ENCODE measurements at places on chromosomes 3 and 15.

GRCh38 chr15:101035611-101036010 is 116.5 kb downstream of the LRRK1 start:
- DNase-seq = no peak

- peak; percentile 4 for DNase-seq
Observed at GRCh38 chr3:140365872-140366697, 311.8 kb upstream of the TRIM42 start.

- peak; percentile 17 for DNase-seq
Observed at GRCh38 chr15:89307046-89307587, 27.5 kb downstream of the POLG start.

- no peak for DNase-seq
Observed at GRCh38 chr3:10623578-10624275, 118.3 kb upstream of the ATP2B2 start.

GRCh38 chr15:87671289-87671688 is 585.2 kb downstream of the NTRK3 start:
- DNase-seq = no peak

GRCh38 chr3:113271594-113272384 is 60.4 kb downstream of the BOC start:
- no peak for DNase-seq

DNA sequence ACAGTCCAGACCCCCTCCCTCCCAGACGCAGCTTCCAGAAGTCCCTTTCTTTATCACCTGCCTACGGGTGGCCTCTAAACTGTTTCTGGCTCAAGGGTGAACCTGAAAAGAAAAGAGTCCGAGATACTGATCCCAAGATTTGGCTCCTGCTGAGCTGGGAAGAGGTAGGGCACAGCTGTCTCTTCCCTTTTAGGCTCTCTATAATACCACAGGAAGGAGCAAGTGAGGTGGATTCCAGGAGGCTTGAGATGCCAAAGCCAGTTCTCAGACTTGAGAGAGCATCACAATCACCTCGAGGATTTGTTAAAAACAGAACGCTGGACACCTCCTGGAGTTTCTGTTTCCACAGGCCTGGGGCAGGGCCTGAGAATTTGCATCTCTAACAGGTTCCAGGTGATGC is 12.3 kb downstream of the ST8SIA2 start:
- DNase-seq = no peak

- DNase-seq = no peak
Observed at GRCh38 chr3:43028001-43028400, 48.9 kb downstream of the GASK1A start.

- DNase-seq = no peak
Observed at GRCh38 chr15:36885771-36886170, 214.6 kb downstream of the MEIS2 start.
